ENCODE measurements at places on chromosomes 4 and X.

GRCh38 chr4:110795971-110796370 lies 173.1 kb upstream of the PITX2 start:
- DNase-seq, result no peak

- DNase-seq, result no peak
Observed at GRCh38 chr4:56086073-56086541, 137.4 kb downstream of the CEP135 start.

- no peak for DNase-seq
Observed at GRCh38 chrX:108699368-108699767, 37.0 kb downstream of the IRS4 start.

- DNase-seq, result no peak
Observed at GRCh38 chr4:127586922-127587571, 45.7 kb upstream of the INTU start.

GRCh38 chr4:100838286-100838685 lies 320.5 kb upstream of the EMCN start:
- no peak for DNase-seq

DNA sequence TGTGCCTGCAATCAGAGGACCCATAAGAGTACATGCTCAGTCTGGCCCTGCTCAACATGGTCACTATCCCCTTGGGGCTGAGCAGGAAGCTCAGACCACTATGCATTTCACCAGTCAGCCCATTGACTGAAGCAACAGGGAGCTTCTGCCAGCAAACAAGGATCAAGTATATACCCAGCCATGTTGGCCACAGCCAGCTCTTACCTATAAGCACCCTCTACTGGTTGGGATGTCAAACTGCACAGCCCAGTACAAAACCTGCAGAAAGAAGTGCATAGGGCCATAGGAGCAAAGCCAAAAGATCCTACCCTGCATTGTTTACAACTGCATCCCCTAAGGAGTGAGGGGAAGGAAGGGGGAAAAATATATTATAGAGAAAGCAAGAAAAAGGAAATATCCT lies 214.4 kb upstream of the CPEB2 start:
- DNase-seq, result no peak

- no peak for DNase-seq
Observed at GRCh38 chr4:167101035-167101434, 133.3 kb downstream of the SPOCK3 start.

DNA sequence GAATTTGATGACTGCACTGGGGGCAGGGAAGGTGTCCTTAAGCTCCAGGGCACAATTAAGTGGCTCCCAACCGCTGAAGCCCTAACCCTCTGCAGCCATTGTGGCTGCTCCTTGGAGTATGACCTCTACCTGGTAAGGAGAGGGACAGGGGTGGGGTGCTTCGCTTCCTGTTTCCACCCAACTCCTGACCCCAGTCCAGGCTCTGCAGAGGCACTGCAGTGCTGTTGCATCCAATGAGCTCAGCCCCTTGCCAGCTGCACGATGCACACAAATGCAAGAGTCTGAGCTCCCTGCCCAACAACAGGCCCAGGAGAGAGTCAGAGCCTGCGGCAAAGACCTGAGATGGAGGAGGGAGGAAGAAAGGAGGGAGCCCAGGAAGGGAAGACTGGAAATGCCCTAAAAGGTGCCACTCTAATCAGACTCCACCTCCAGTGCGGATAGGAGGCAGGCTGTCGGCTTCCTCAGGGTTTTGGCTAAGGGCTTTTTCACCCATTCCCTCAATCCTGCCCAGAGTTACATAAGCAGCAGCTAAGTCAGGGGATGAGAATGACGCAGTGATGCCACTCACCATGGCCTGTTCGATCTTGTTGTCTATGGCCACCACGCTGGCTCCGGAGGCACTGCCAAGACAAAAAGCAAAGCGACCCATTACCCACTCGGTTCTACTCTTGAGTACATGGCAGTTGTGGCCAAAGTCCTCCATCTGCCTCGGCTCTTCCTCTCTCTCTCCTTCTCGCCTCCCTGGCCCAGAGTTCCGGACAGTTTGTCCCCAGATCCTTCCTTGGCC lies 60.1 kb downstream of the TSC22D3 start:
- DNase-seq, result no peak

DNA sequence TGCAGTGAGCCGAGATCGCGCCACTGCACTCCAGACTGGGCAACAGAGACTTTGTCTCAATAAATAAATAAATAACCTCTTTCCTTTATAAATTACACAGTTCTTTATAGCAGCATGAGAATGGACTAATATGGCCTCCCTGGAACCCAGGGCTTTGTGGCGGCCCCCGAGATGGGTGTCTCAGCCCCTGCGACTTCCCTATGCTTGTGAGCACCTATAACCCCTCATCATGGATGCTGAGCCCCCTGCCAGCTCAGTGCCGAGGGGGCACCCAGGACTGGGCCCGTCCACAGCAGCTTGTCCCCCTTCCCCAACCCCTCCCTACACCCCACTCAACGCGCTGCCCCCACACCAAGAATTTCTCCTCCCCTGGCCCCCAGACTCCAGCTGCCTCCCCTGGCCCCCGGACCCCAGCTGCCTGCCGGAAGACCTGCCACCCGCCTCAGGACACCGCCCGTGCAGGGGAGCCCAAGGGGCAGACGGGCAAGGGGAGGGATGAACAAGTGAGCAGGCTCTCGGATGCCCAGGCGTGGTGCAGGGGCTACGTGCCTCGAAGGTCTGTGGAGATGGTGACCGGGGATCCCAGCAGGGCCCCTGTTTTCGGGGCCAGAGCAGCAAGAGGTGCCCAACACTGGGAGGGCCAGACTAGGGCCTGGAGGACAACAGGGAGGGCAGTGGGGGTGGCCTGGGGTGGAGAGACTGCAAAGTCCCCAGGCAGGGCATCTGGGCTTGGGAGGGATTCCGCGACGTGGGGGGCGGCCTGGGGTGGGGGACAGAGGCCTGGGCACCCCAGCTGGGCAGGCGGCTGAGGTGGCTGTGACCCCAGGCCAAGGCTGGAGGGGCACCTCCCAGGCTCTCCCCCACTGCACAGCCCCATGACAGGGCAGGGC lies 74.0 kb downstream of the FAM53A start:
- peak; percentile 61 for DNase-seq

- DNase-seq, result no peak
Observed at GRCh38 chrX:4936315-4936714, 1222.9 kb upstream of the PRKX start.

DNA sequence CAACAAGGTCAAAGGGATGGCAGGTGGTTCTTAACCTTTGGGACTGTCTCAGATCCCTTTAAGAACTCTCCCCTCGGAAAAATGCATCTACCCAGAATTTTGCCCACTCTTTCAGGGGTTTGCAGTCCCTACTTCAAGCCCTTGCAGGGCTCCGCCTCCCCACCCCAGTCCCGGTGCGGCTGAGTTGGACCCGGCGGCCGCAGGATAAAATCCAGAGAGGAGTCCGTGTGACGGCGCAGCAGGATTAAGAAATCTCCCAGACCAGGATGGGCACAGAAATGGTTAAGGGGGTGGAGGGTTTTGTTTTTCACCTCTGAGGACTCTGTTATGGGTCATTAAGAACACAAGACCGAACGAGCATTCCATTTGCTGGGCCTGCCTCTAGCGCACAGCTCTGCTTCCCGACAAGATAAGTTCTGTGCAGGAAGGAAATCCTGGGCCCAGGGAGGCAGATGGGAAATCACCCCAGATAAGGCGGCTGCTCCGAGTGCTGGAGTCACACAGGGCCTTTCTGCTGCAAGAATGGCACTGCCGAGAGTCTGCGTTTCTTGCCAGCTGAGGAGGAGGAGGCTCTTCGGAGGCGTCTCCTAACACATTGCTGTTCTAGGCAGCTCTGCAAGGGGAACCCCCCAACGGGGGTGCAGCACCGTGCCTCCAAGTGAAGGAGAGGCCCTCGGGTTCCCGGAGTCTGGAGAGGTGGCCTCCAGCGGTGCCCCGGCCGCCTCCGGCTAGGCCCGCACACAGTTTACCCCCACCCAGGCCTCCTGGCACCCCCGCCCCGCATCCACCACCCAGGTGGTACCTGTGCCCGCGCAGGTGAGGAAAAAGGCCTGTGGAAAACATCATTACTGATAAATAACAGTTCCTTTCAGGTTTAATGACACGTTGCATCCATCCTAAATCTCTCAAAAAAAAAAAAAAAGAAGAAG lies 277.6 kb downstream of the BCOR start:
- DNase-seq, result no peak

- no peak for DNase-seq
Observed at GRCh38 chr4:79689740-79690139, 281.7 kb upstream of the GK2 start.

- no peak for DNase-seq
Observed at GRCh38 chr4:105741548-105741947, 33.0 kb downstream of the GSTCD start.

- no peak for DNase-seq
Observed at GRCh38 chrX:45554736-45555135, 354.1 kb upstream of the DIPK2B start.

DNA sequence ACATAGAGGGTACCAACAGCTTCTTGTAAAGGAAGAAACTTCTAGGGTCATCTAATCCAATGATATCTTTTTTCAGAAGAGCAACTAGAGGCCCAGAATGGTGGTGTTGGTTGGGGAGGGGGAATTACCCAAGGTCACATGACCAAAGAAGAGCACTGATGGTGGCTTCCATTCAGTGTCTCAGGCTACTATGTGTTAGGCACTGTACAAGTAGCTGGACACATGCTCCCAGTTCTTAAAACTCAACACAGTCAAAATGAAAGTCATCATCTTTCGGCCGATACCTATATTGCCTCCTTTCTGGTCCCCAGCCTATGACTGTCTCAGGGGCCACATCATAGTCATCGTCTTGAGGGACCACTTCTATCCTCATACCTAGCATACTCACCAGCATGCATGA lies 88.1 kb downstream of the ARHGAP6 start:
- no peak for DNase-seq

DNA sequence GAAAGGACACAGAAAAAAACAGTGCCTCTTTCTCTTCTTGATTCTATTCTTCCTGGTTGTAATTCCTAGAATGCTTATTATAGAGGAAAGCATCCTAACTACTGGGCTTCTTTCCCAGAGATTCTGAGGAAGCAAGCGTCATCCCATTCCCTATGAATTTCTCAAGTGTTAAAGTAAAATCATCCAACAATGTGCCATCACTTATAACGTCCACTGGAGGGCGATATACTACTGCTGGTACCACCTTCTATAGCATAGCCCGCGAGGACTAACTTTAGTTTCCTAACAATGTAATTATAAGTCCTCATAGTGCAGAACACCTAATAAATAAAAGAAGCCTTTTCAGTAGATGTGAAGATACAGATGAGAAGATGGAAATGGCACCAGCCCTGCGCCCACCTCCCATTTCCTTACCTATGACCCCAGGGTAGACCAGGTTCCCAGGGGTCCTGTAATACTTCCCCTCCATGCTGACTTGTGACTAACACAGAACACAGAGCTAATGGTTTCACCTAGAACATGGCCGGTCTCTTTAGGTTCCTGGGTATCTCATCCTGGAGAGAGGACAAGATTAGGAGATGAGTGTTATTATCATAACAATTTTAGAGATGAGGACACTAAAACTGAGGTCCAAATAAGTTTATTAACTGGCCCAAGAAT lies 4.2 kb downstream of the CENPVL3 start:
- DNase-seq, result no peak

DNA sequence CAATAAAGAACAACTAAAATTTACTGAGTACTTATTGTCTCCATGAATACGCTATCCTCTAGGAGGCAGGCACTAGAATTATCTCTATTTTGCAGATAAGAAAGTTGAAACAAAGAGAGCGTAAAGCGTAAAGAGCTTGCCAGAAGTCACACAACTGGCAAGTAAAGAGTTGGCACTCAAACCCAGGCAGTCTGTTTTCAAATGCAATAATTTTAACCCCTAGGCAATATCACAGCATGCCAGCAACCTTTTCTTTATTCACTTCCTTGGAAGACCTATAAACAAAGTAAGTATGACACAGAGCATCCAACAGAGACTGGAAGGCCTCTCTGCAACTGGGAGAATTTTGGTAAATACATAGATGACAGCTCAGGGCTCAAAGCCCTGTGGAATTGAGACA lies 23.2 kb upstream of the AMELX start:
- DNase-seq, result no peak

DNA sequence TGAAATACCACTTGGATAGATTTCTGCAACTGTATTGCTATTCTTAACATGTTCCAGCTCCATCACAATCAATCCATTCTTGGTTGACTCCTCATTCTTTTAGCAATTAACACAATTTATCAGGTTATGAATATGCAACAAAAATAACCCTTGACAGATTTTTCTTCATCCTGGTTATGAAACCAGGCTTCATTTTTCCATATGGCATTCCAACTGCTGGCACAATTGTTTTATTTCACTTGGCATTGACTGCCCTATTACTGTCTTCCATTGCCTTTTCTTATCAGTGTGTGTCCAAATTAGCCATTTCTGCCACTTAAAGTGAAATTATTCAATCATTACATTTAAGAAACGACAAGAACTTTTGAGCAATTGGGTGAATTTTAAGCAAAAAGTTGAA lies 388.8 kb upstream of the EPHA5 start:
- no peak for DNase-seq

GRCh38 chr4:65126200-65126599 lies 544.1 kb downstream of the EPHA5 start:
- DNase-seq, result no peak

- DNase-seq, result no peak
Observed at GRCh38 chr4:83083925-83084475, 30.5 kb downstream of the PLAC8 start.

DNA sequence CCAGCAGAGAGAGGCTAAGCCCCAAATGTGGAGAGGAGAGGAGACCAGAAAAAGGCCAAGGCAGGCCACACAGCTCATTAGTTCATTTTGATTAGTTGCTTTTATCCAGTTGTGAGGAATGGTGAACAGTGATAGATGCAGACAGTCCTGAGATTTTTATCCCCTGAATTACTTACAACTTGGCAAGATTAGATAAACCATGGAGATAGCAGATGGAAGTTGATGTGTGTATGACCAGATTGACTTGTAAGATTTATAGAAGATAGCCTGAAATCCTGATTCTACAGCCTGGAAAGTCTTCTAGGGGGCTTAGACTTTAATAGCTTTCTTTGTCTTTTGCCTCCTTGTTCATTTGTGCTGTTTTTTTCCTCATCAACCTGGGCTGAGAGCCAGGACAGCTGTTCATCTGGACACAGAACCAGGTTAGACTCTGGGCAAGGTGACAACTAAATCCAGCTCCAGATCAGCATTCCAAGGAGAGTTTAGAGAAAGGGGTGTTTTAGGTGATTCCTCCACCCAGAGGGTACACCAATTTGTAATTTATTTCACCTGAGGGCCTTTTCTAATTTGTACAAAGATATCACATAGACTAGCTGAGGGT lies 215.5 kb downstream of the SPATA18 start:
- DNase-seq, result no peak

DNA sequence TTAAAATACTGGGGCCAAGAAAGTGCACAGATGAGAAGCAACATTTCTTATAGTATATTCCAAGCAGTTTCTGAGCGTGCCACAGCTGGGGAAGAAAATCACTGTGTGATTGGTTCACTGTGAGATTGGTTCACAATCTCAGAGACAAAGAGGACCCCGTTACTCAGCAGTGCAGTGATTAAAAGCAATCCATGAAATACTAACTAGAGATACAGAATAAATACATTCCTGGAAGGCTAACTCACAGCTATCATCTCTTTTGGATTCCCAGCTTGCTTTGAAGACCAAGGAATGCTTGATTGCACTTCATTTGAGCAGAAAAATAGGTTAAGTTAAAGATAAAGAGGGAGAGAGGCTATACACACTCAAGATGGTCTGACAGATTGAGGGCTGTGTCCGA lies 132.1 kb upstream of the RAPGEF2 start:
- no peak for DNase-seq

GRCh38 chr4:107988763-107989035 lies 990 bp upstream of the HADH start:
- no peak for DNase-seq

GRCh38 chr4:54586320-54586955 lies 71.3 kb upstream of the KIT start:
- DNase-seq, result no peak
